ENCODE measurements at places on chromosomes 11 and 22.

DNA sequence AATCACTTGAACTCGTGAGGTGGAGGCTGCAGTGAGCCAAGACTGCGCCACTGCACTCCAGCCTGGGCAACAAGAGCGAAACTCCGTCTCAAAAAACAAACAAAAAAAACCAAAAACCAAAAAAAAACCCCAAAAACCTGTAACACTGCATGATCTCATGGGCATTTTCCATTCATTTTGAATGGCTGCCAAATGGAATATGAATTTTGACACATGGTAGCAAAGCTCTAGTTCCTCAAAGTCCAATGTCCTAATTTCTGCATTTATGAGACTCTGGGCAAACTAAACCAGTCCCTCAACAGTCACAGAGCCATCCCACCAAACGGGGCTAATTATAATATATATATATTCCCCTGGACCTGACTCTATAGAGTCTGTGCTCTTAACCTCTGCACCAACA is 61.8 kb downstream of the SGSM3 start:
- no peak for DNase-seq

GRCh38 chr11:74669211-74670160 is 61.7 kb downstream of the CHRDL2 start:
- DNase-seq = no peak

DNA sequence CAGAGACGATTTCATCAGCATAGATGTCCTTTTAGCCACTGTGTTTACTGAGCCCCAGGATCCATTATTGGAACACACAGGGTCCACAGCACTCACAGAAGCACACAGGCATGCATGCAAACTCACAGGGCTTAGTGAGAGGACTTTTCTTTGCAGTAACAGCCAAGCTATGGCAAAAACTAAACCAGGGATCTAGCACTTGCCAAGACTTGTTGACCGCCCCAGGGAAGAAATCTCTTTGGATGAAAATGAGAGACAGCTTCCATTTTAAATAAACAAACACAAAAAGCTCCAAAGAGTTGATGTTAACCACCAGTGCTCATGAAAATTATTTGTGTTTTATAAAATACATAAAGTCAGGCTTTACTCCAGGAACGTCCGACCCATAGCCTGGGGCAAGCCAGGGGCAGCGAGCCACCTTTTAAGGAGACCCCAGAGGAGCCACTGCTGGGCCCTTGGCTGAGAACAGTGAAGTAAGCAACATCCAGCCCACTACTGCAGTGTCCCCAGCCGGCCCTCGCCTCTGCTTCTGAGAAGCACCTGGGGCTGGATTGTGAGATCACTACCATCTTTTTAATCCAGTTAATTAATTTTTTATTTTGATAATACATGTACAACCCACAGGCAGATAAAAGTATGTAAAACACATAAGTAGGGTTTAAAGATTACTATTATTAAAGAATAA is 22.0 kb upstream of the TFIP11 start:
- DNase-seq = no peak

DNA sequence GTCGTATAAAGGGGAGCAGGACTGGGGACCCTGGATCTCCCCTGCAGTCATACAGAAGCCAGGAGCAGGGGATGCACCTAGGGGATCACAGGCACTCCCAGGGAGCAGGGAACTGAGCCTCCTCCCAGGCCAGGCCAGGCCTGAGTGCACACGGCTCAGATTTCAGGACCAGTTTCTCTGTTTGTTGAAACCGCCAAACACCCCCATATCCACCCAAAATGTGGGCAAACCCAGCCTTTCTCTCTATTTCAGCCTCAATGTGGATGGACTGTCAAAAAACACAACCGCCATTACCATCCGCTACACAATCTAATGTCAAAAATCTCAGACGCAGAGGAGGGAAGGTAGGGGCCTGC is 17.5 kb downstream of the MN1 start:
- no peak for DNase-seq

- DNase-seq = no peak
These were observed 816.8 kb downstream of the BRD1 start for GRCh38 chr22:49010901-49011300.

Measured in NCI-H1092 treated with DMSO at 0.1 percent for 48 hours (cell line).